ENCODE measurements at places on chromosomes 16 and 17.

DNA sequence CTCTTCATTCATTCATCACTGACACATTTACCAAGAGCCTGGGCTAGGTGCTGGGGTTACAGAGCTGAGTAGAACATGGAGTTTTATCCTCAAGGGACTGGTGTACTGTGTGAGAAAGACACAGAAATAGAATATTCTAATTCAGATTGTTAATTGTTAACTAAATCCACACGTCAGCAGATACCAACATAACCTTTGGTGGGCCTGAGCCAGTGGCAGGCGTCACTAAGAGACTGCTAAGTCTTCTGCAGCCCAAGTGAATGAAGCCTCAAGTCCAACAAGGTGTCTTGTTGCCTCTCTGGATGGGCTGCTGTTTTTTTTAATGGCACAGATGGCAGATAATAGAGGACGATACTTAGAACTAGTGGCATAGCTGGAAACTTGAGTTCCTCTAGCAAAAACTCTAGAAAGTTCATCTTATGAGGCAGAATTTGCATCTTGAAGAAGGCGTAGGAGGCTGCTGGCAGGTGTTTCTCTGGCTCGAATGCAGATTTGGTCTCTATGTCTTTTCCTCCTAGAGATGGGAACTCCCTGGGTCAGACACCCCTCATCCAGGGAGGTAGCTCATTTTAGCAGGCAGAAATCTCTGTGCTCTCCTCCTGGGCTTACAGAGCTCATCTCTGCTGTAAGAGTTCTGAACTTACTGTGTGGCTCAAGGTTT lies 179.5 kb downstream of the NTN1 start:
- no peak for DNase-seq

DNA sequence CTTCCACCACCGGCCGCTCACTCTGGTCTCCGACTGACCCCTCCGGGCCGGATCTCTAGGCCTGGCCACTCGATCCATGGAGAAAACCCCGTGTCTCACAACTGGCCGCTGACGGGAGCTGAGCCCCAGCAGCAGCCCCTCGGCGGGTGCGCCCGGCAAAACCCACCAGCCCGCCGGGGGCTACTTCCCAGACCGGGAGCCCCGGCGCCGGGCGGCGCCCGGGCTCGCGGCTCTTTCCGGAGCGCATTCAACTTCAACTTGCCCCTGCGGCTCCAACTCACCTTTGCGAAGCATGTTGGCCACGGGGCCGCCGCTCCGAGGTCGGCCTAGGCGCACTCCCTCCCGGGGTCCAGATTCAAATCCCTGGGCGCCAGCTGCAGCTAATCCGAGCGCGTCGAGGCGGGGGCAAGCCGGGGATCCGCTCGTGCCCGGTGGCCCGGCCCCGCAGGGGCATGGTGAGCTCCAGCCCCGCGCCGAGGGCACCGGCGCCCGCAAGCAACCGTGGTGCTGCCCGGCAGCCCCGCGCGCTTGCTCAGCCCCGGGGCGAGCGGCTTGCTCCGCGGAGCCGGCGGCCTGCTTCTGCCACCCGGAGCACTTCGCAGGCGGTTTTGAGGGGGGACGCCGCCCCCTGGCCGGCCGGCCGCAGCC lies 438 bp downstream of the RTN4RL1 start:
- DNase-seq, result no peak

- no peak for DNase-seq
Observed at GRCh38 chr16:22089910-22090309, 2.4 kb upstream of the VWA3A start.

GRCh38 chr17:55152236-55152635 lies 112.5 kb upstream of the HLF start:
- no peak for DNase-seq

DNA sequence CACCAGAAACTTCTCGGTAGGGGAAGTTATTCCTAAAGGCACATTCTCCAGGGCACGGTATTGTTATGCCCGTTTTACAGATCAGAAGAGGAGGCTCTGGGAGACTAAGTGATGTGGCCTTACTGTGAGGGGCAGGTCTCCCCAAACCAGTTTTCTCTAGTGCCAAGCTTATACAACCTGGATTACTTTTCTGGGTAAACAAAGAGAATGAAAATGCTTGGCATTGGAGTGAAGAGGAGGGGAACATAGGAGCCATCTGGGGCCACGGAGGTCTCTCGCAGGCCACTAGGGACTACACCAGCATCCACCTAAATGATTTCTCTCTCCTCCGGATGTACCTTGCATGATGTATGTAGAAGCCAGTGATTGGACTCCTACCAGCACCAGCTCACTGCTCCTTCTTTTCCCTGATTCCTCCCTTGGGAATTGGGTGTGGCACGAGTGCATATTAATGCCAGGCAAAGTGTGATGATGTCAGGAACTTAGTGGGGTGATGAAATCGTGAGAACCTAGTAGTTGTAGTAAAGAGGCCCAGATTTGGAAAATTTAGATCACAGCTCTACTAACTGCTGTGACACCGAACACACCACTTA lies 674 bp downstream of the TOM1L1 start:
- DNase-seq, result no peak

Measured in naive thymus-derived CD4-positive, alpha-beta T cell (primary cell).